Stimulated activated CD8-positive, alpha-beta memory T cell treated with anti-CD3 and anti-CD28 coated beads, Interleukin-2, amount 100 ng/mL, for 1 hour (primary cell): ENCODE measurements at places on chromosomes 2 and 18.

DNA sequence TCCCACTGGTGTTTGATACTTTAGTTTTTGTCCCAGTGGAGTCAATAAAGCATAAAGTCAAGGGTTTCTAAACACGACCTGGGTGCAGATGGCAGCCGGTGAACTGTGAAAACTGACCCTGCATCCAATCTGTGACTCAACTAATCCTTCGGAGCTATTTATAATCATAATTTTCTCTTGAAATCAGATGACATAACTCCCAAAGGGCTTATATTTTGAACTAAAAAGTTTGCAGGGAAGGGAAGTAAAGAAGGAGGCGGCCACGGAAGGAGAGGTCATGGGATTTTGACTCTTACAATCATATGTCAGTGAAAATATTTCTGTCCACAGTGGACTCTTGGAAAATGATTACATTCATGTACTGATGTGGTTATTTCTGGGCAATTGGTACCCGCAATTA, 178.5 kb downstream of the PDE1A start:
- DNase-seq: no peak

GRCh38 chr2:199535445-199536177, 77.9 kb upstream of the SATB2 start:
- DNase-seq: no peak

GRCh38 chr18:44536046-44536445, 144.6 kb upstream of the SETBP1 start:
- no peak for DNase-seq

DNA sequence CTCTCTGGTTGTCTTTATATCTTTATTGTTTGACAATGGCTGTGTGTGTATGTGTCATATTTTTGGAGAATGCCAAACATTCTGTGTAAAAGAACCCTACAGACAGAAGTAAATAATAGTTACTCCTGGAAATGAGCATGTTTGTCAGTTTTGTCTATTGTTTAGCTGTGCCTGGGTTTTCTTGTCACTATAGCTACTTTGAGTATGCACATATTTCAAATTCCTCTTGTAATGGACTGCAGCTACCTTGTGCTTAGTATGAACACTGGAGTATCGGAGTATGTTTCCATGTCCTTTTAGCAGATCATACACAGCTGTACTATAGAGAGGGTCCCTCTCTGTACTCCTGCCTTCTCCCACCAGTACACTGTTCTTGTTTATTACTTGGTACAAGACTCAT, 58.0 kb upstream of the DOCK10 start:
- no peak for DNase-seq

GRCh38 chr2:36589230-36589630, 8.7 kb downstream of the FEZ2 start:
- no peak for DNase-seq

DNA sequence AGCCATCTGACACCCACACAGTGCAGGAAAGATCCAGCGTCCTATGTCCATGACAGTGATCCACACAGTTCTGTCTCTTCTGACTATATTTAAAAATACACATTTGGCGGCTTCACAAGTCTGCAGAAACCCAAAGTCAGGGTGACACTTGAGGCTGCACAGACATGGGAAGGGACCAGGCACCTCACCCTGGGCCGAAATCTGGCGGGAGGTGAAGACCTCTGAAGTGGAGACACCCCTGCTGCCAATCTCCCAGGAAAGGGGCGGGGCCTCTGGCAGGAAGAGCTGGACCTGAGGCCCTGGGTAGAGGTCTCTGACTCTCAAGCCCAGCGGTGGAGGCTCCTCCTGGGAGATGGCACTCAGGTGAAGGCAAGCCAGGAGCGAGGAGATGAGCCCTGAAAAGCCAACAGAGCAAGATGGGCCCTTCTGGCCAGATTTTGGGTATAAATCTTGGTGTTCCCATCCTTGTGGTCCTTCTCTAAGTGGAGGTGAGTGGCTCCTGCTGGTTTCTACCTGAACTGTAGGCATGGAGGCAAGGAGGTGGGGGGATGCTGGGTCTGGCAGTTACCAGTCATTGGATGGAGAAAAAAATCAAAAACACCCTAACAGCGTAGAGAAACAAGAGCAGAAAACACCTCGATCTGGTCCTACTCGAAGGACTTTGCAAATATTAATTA, 248.4 kb downstream of the HDAC4 start:
- DNase-seq: no peak

DNA sequence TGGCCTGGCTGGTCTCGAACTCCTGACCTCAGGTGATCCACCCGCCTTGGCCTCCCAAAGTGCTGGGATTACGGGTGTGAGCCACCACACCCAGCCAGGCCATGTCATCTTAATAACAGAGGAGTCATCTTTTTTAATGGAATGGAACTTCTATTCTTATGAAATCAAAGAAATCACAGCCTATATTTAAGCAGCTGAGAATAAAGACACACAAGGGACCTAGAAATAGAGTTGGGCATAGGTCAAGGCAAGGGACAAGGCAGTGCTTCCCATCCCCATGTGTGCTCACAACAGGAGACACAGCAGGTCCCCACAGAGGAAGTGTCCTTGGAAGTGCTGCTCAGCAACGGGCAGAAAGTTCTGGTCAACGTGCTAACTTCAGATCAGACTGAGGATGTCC, 3.2 kb downstream of the SNX17 start:
- no peak for DNase-seq

GRCh38 chr18:9508446-9509025, 33.2 kb downstream of the RALBP1 start:
- no peak for DNase-seq

- DNase-seq: no peak
Observed at GRCh38 chr18:44771956-44772917, 91.5 kb downstream of the SETBP1 start.

- DNase-seq: no peak
Observed at GRCh38 chr2:144328938-144329337, 191.0 kb downstream of the ZEB2 start.

DNA sequence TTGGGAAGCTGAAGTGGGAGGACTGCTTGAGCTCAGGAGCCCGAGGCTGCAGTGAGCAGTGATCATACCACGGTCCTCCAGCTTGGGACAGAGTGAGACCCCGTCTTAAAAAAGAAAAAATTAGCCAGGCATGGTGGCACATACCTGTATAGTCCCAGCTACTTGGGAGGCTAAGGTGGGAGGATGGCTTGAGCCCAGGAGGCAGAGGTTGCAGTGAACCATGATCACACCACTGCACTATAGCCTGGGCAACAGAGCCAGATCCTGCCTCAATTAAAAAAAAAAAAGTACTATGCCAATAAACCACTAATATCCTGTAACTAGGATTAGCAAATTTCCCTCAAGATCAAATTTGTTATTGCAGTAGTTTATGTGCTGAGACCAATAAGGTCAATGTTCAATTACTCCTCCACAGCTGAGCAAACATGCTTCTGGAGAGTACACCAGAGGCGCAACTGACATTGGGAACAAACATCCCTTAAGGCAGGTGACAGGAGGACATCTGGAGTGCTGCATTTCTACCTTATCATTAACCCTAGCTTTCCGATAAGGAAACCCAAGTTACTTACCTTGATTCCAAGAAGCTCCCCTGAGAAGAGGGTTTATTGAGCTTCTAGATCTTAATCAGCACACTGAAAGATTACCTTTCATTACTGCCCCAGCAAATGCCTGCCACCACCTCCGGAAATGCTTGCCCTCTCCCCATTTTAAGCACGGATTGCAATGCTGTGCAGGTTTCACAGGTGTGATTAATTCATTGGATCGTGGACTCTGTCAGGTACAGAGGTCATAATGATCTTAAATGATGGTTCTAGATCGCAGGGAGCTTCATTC, 26.2 kb downstream of the MGAT4A start:
- DNase-seq: no peak
